ENCODE measurements at places on chromosomes 13 and 19.

- DNase-seq = no peak
These were observed 2.6 kb downstream of the ZBTB7A start for GRCh38 chr19:4064149-4064495.

GRCh38 chr13:99353246-99353600 lies 46.0 kb upstream of the GPR183 start:
- DNase-seq = no peak

- DNase-seq = no peak
These were observed 95.8 kb downstream of the MBNL2 start for GRCh38 chr13:97317933-97318332.

DNA sequence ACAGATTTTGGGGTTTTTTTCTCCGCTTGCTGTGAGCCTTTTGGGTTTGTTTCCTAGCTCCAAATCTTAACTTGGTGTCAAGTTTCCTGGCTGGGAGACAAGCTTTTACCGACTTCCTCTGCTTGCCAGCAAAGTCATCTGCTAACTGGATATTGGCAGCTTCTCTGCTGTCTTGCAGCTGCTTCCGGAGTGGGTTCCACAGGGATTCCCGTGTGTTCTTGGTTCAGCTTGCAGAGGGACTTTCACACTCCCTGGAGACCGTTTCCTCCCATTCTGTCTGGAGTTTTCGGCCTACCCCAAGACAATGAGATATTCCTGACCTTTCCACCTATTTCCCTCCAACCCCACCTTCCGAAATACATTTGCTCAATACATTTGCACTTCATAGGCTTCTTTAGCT lies 2.2 kb upstream of the COLGALT1 start:
- DNase-seq = no peak

GRCh38 chr13:21683034-21683733 lies 12.3 kb downstream of the FGF9 start:
- no peak for DNase-seq

DNA sequence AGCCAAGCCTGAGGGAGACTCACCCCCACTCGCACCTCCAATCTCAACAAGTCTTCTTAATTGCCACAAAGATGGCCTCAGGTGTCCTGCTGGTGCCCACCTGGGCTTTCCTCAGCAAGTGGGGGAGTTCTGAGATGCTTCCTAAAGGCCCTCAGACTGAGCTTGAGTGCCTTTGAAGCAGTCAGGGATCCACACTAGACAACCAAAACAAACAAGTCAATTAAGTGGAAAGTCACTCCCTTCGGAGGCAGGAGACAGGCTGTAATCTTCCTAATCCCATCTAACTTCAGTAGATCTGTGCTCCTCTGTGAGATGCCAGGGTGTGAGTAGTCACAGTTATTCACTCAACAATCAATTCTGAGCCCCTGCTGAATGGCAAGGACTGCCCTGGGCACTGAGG lies 68.3 kb upstream of the SERP2 start:
- DNase-seq = no peak

DNA sequence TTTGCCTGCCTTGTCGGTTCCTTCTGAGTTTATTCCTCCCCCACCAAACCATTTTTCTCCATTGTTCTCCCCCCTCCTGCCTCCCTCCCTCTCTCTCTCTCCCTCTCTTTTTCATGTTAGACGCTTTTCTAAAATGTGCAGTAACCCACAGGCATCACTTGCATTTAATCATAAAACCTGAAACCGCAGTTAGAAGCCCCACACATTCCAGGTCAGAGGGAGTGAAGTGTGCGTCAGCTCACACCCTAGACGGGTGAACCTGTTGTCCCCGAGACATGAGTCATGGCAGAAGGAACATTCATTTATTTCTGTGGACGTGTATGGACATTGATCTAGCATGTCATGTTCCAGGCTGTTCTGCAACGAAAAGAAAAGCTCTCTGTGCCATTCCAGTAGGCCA lies 19.9 kb downstream of the ONECUT3 start:
- DNase-seq = no peak

DNA sequence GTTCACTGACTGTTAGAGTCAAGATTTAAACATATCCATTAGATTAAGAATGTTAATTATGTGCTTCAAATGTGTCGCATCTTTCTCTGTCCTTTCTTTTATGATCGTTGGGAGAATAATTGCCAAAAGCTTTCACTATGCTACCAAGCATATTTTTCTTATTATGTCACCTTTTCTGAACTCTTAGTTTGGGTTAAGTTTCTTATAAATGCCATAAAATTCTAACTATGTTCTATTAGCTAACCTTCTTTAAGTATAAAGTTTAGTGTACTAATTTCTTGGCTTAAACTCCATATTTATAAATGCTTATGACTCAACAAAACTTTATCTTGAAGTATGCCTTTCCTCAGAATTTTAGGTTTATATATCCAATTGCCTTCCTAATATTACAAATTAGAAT lies 1759.4 kb downstream of the PCDH9 start:
- DNase-seq = no peak

- DNase-seq = no peak
These were observed 755.6 kb upstream of the MIR17HG start for GRCh38 chr13:90591927-90592268.

GRCh38 chr13:21465710-21466160 lies 6.6 kb upstream of the ZDHHC20 start:
- no peak for DNase-seq

DNA sequence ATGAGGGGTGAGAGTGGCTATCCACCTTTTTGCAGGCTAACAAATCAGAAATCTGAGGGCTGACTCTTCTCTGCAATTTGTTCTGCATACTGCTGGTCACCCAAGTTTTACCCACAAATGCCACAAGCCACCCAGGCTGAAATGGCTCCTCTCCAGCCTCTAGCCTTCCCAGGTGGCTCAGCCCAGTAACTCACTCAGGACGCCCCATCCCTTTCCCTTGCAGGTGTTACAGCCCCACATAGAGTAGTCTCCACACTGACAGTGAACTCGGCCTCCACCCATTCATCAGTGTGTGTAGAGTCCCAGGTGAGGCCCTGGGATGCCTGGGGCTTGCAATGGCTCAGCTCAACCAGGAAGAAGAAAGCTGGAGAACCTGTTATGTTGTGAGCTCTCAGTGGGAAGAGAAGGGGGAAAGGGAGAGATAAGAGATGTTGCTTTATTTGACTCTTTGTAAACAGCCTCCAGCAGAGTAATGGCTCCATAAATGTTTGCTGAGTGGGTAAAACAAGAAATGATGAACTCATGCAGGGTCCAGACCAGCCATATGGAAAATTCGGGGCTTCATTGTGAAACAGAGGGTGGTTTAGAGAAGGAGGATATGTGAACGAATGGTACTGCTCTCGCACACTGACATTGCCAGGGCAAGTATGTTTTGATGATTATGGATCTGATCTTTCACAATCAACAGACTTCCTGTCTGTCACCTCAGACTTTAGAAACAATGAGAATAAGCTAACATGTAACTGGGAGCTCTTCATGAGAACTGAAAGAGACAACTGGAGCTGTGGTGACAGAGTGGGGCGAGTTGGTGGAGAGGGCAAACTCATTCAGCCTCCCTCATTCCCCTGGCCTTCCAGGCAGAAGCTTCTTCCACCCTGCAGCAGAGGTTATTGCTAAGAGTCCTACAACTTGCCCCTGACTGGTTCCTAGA lies 74.2 kb upstream of the RFC3 start:
- DNase-seq = peak; percentile 21

DNA sequence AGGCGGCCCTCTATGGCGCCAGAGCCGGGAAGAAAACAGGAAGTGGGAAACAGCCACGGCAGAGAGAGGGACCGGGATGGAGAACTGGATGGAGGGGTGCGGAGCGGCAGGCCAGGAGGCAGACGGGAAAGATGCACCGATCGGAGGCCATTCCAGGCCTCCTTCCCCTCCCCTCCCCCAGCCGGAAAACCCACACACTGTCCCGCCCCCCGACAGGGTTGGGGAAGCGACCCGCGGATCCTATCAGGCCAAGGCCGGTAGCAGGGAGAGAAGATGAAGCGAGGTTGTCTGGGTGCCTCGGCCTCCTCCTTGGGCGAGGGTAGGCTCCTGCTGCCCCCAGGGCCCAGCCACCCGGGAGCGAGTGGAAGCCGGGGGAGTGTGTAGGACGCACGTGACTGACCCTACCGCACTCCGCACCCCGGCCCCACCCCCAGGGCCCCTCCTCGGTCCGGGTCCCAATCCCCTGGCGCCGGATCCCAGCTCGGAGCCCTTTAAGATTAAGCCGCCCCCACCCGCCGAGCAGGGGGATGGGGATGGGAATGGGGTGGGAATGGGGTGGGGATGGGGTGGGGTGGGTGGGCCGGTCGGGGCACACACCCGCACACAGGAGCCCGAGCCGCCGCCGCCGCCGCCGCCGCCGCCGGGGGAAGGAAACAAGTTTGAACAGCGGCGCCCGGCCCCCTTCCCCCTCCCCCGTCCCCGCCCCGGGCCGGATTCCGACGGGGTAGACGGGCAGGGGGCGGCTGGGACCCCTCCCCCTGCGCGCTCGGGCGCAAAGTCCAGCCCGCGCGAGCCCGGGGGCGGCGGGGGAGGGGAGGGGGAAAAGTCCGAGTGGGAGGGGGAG lies 1.5 kb downstream of the ERF start:
- DNase-seq = peak; percentile 75

GRCh38 chr19:55520691-55521292 lies 16.1 kb downstream of the SBK2 start:
- DNase-seq = no peak

- peak; percentile 4 for DNase-seq
These were observed 22.2 kb downstream of the CCDC169 start for GRCh38 chr13:36275190-36276002.

- no peak for DNase-seq
These were observed 349.3 kb downstream of the RBM26 start for GRCh38 chr13:79056706-79057105.

GRCh38 chr13:34357435-34358232 lies 539.7 kb downstream of the RFC3 start:
- no peak for DNase-seq

- DNase-seq = no peak
These were observed 159.9 kb upstream of the PRR20A start for GRCh38 chr13:56980856-56981255.

GRCh38 chr19:13557756-13558398 lies 51.6 kb upstream of the CACNA1A start:
- DNase-seq = peak; percentile 9

DNA sequence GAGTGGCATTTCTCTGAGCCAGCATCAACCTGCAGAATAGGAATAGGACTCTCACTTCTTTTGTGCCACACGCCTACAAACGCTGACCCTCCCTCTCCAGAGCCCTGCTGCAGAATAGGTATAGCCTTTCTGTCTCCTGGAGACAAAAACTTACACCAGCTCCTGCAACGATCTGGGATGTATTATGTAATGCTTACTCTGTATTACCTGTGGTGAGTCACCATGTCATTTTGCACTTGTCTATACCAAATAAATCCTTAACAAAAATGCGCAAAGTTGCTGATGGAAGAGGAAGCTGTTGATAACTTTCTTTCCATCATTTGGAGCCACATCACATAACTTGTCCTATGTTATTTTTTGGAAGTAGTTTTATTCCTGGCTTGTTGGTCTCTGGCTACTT lies 155.8 kb upstream of the FNDC3A start:
- no peak for DNase-seq

DNA sequence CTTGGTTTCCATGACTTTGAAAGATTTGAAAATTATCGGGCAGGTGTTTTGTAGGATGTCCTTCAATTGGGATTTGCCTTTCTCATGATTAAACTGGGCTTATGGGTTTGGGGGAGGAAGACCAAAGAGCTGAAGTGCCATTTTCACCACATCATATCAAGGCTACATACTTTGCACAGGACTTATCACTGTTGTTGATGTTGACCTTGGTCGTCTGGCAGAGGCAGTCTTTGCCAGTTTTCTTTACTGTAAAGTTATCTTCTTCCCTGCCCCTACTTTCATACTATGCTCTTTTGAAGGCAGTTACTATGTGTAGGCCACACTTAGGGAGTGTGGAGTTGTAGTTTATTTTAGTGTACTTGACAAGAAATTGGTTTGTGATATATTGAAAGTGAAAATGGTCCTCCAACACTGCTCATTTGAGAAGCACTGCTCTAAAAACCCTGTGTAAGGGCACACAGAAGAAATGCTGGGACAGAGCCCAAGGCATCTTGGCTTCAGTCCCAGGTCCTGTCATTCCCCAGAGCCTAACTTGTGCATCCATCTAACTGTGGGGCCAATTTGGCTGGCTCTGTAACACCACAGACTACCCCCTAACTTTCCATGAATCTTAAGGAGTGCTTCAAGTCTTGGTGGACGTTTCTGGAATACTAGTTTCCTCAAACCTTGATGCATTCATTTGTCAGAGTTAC lies 384.9 kb downstream of the KCNRG start:
- DNase-seq = no peak

GRCh38 chr19:34459614-34460013 lies 21.9 kb upstream of the WTIP start:
- no peak for DNase-seq

- DNase-seq = no peak
These were observed 889 bp downstream of the GTF2F2 start for GRCh38 chr13:45120967-45121831.

- DNase-seq = no peak
These were observed 4.5 kb upstream of the NDUFB7 start for GRCh38 chr19:14576363-14576762.

- DNase-seq = no peak
These were observed 29.8 kb downstream of the DPF1 start for GRCh38 chr19:38194061-38194701.

GRCh38 chr13:110265682-110266430 lies 41.1 kb downstream of the COL4A1 start:
- DNase-seq = no peak

- peak; percentile 4 for DNase-seq
These were observed 68.1 kb downstream of the UFM1 start for GRCh38 chr13:38417727-38418126.

GRCh38 chr19:55325172-55325571 lies at the start of gene TMEM150B:
Gene TMEM150B (minus strand): TSS chr19:55325341. CDS start chr19:55321036, 4,305 bp downstream.
- no peak for DNase-seq

DNA sequence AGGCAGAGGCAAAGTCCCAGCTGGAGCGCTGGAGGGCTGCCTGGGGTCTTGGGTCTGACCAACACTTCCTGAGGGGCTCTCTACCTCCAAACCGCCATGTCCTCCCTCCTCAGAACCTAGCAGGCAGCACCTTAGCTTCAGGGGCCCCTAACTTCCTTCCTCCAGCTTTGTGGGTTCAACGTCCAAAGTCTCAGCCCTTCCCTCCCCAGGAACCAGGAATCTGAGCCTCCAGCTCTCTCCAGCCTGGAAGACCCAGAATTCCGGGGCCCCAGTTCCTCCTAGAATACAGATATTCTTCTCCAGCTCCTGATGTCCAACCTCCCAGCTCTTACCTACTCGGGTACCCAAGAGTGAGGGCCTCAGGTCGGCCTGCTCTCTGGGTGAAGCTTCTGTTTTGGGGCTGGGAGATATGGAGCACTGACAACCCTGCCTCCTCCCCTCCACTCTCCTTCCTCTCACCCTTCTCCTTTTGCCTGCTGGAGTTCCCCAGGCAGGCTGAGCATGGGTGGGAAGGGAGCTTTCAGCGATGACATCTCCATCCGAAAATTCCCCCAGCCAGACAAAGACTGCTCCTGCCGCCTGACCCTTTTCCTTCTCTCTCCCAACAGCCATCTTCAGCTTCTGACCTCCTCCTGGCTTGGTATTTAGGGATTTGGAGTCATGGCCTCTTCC lies 3.5 kb downstream of the TMEM150B start:
- no peak for DNase-seq

- no peak for DNase-seq
These were observed 17.8 kb downstream of the WASF3 start for GRCh38 chr13:26575244-26575643.

- no peak for DNase-seq
These were observed 4.6 kb upstream of the SLAIN1 start for GRCh38 chr13:77692746-77693448.

GRCh38 chr19:3366753-3367627 lies 607 bp downstream of the NFIC start:
- peak; percentile 47 for DNase-seq

GRCh38 chr13:32426990-32427851 lies 709 bp downstream of the N4BP2L1 start:
- peak; percentile 72 for DNase-seq

- no peak for DNase-seq
These were observed 5.8 kb upstream of the ILF3 start for GRCh38 chr19:10648360-10648759.
